ENCODE measurements at places on chromosomes 3 and 15.
A peak's percentile ranks its signal among the peaks of the same experiment; 100 is the strongest.

- DNase-seq, result no peak
Measured at GRCh38 chr3:14423197-14423743, 20.9 kb downstream of the SLC6A6 start.

GRCh38 chr3:190183121-190183520 lies 62.4 kb upstream of the P3H2 start:
- DNase-seq, result peak; percentile 98

- DNase-seq, result peak; percentile 40
Measured at GRCh38 chr3:12363397-12364195, 74.7 kb downstream of the PPARG start.

- peak; percentile 46 for DNase-seq
Measured at GRCh38 chr3:8597219-8597853, 47.3 kb downstream of the SSUH2 start.

DNA sequence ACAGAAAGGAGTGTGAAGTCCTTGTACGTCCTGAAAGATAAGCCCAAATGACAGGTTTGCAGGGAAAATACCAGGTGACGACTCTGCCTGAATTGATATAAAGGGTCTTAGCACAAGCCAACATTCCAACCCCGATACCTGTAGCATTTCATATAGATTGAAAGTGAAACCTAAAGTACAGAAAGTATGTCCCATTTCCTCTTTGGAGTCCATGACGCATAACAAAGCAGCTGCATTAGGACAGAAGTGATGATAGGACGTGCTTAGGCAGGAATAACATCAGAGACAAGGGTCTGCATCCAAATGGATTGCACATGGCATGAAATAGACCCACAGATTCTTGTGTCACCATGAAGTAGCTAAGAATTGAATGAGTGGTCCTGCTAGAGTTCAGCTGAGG lies 187.0 kb upstream of the ROBO1 start:
- no peak for DNase-seq

DNA sequence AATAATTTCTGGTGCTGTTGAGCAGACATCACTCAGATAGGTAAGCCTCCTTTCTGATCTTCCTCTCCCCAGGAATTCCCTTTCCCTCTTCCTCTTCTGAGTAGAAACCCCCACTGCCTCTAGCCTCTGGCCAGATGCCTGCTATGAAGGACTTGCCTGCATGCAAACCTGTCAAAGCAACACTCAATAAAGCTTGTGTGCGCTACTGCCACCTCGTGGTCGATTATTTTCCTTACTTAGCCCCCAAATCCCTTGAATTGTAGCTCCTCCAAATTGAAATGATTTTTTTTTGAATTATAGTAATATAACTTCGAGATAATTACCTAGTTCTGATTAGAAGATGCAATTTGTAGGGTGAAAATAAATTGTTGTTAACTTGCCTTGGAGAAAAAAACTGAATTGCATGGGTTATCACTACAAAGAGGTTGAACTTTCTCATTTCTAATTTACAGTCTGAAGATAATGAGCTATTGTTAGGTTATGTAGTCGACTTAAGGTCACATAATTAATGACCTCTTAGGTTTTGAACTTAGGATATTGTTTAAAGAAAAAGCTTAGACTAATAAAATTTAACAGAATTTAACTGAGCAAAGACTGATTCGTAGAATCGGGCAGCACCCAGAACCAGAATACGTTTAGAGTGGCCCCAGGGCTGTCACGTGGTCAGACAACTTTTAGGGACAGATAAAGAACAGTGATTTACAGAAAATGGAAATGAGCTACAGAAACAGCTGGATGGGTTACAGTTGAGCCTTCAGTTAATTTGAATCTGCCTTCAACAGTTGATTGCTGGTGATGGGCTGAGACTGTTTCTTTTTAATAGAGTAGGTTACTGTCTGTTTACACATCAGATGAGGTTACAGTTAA lies 269.3 kb downstream of the ARPP21 start:
- DNase-seq, result peak; percentile 46

DNA sequence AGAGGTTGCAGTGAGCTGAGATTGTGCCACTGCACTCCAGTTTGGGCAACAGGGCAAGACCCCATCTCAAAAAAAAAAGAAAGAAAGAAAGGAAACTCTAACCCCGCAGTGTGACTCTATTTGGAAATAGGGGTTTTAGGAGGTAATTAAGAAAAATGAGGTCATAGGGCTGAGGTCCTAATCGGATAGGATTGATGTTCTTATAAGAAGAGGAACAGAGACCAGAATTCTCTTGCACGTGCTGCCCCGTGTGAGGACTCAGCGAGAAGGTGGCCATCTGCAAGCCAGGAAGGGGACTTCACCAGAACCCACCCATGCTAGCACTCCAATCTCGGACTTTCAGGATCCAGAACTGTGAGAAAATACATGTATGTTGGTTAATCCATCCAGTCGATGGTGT lies 25.8 kb downstream of the KLHL6 start:
- no peak for DNase-seq

GRCh38 chr3:11706604-11707003 lies 62.9 kb upstream of the VGLL4 start:
- no peak for DNase-seq

GRCh38 chr3:73188707-73189106 lies 127.2 kb downstream of the EBLN2 start:
- DNase-seq, result no peak

DNA sequence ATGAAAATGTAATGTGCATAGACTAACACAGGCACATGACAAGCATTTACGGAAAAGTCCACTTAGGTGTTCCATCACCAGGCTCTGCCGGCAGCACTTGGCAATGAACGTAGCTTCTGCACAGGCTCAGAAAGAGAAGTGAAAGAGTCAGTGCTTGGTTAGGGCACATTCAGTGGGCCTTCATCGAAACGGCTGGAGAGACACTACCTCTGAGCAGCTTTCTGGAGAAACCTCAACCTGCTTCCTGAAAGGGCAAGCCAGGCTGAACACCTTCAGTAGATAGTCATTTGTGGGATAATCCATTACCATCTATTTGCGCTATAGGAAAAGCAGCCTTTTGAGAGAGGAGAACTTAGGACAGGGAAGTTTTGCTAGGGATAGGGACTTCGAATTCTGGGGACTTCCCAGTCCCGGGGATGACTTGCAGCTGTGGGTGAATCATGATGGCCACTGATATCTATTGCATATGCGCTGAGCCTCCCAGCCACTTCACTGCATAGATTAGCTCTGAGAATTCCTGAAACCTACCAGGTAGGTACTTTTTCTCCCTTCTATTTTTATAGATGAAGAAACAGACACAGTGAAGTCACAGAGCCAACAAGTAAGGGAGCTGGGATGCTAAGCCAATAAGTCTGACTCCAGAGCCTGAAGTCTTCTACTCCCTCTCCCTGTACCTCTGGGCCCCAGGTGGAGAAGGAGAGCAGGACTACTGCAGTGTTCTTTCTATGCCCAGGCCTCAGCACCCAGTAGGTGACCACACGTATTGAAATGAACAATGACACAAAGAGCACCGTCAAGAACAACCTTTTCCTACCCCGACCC lies 4.2 kb upstream of the SH2D7 start:
- DNase-seq, result no peak

DNA sequence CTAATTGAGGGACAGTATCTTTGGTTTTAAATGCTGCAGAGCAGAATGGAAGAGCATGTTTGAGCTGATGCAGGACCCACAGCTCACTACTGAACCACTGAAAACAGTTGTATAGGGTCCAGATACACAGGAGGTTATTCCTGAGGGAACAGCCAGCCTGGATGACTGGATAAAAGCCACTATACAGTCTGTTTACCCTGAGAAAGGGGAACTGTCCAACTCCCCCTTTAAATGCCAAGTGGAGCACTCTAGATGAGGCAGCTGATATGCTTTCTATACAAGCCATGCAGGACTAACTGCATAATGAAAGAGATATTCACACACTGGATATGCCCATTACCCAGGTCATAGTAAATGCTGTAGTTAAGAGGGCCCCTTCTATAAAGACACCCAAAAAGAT lies 138.6 kb downstream of the IMPG2 start:
- no peak for DNase-seq

DNA sequence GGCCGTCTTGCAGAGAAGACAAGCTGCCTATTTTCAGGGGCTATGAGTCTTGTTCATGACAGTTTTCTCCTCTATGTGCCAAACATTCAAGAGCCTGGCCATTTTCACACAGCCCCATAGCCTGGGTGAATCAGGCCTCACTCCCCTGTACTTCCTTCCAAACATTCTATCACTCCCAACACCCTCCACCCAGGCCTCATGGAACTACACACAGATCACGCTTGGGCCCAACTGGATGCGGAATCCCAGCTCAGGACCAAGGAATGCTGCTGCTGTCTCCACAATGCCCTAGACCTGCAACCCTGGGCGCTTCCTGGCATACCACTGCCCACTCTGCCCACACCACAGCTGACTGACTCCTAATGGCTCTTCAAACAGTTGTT lies 39.4 kb upstream of the PCSK6 start:
- DNase-seq, result no peak

Measured in astrocyte (in vitro differentiated cells and primary cell).